ENCODE measurements at places on chromosomes 11 and 22.

DNA sequence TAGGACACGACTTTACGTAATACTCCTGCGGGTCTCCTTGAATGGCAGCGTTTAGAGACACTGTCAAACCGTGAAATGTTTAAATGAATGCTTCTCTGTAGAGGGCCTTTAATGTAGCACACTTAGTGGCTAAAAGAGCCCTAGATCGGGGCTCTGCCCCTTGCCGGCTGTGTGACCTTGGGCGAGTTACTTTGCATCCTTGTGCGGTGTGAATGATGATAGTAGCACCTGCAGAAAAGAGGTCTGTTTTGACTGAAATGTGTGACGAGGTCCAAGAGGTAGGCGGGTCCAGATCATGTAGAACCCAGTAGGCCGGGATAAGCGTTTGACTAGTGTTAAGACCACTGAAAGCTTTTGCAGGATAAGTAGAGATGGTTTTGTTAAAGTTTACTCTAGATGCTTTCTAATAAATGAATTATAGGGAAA, 866 bp downstream of the MED17 start:
- no peak for DNase-seq

GRCh38 chr11:119726150-119726553, 2.8 kb downstream of the NECTIN1 start:
- no peak for DNase-seq

- DNase-seq, result no peak
These were observed 7.9 kb downstream of the CTR9 start for GRCh38 chr11:10758957-10759356.

GRCh38 chr11:41113160-41113559, 346.3 kb downstream of the LRRC4C start:
- no peak for DNase-seq

DNA sequence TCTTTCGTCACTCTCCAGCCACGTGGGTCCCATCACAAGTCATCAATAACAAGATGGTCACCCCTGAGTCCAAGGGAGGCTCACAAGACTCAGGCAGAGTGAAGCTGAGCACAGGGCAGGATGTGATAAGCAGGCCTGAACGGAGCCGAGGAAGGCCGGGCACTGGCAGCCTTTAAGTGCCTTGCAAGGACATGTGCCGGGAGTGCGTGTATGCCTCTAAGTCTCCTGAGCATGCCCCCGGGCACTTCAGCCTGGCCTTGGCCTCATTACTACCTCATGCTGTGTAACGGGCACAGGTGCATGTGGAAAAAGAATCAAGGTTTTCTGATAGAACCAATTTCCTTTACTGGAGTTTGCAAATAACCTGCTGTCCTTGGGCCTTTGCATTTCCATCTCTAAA, 55.8 kb downstream of the UBASH3B start:
- no peak for DNase-seq

All from CD4-positive, alpha-beta T cell treated with Interleukin-21 for 1 hour (primary cell).